ENCODE measurements at places on chromosomes 16 and 17.

GRCh38 chr17:74637265-74637664 lies 13.7 kb upstream of the CD300E start:
- no peak for DNase-seq

DNA sequence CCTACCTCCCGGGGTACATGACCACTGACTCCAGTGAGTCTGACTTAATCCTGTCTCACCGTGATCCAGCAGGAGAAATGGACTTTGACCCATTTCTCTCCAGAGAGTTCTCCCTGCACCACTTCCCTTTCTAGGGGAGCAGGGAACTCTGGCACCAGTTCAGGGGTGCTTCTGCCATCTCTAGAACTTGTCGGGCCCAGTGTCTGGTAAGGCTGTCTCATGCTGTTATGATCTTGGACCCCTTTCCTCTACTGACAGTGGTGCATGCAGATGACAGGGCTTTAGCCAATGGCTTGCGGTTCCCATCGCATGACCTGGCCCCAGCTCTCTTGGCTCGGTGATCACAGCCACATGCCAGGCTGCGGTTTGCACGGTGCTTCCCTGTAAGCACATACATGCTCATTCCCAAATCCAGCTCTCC lies 62.0 kb downstream of the SLC39A11 start:
- no peak for DNase-seq

DNA sequence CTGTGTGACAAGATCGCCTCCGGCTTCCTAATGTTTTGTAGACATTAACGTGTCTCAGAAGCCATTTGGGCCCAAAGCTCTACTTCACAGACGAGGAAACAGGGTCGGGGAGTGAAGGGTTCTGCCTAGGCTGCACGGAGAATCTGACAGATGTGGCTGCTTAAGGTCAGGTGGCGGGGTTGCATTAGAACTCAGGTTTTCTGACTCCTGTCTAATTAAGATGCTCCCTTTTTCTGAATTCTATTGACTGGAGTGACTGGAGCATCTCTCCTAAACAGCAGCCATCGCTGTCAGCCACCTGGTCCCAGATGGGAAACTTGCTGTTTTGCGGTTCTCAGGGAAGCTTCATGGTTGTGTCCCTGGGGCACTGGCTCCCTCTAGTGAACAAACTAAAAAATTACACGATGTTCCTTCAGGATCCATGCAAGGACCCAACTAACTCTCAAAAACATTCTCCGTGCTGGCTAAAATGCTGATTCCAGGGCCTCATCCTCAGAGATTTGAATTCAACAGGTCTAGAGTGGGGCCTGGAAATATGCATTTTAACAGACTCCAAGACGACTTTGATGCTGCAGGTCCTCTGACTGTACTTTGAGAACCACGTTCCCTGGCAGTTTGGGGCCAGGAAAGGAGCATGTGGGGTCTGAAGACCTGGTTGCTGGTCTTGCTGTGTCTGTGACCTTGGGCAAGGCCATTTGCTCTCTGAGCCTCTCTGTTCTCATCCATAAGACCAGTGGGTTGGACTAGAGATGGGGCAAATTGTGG lies 117.4 kb downstream of the IRF8 start:
- DNase-seq, result no peak

DNA sequence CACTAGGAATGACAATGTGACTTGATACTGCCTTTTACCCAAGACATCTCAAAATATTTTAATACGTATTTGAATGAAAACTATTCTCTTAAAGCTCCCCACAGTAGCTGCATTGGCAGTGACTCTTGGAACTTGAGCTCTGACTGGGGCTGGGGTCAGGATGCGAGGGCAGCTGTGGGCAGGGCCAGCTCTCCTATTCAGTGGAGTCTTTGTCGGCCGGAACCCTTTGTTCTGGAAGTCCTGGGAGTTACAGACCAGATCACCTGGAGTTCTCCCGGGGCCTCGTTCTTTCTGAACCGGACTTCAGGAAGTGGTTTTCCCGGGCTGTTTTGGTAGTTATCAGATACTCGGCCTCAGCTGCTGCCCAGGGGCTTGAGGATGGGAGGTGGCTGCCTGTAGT lies 84.9 kb downstream of the NPIPB11 start:
- DNase-seq, result no peak

DNA sequence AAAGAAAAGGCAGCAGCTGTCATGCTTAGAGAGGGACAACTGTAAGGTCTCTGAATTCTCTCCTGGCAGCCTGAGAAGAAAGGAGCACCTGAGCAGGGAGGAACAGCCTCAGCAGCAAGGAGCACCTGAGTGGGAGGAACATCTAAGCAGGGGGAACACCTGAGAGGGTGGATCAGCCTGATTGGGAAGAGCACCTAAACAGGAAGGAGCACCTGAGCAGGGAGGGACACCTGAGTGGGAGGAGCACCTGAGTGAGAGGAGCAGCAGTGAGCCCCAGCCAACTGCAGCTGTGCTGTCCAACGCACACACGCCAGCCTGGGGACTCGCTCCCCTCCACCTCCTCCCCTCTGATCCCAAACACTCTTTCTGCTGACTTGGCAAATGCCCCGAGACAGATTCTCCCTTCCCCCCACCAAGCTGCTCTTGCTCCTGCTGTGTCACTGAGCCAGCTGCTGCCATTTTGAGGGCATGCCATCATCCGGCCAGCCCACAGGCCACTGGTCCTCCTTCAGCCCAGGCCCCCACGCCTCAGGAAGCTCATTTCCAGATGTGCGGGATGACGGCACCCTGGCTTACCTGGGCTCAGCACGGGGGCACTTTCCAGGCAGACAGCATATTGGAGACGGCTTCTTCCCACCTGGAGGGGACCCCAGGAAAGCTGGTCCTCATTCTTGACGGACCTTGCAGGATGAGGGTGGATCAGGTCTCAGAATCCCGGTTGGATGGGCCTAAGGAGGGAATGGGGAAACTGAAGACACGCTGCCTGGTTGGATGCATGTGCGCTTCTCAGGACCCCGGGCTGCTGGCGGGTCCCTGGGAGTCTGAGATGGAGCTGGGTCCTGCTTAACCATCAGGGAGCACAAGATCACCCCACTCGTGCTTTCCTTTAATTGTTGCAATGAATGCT lies 57.7 kb upstream of the RBFOX3 start:
- DNase-seq, result no peak

- DNase-seq, result no peak
Observed at GRCh38 chr17:5922476-5922875, 147.7 kb upstream of the WSCD1 start.

DNA sequence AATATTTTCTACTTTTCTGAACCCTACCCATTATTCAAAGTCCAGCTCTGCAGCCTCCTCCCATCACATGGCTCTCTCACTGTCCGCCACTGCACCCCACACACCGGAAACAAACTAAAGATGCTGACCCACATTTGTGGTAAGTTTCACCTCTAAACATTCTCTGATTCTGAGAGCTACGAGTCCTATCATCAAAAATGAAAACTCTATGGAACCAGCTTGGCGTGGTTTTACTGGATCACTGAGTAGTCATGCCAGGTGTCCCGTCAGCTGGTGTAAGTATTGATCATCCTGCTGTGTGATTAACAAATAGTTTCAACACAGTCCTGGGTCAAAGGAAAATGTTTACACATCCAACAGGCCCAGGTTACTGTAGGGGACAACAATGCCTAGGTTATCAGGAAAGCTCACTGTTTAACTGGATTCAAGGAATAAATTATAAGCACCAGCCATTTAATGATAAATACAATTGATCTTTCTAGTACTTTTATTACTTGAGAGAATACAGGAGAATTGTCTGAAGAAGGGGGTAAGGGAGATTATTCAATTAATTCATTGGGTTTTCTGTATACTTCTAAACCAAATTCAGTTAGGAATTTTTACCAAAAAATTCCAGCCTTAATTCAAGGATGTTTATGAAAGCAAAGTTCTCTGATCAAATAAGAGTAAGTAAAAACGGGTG lies 33.9 kb downstream of the CYTH1 start:
- no peak for DNase-seq

DNA sequence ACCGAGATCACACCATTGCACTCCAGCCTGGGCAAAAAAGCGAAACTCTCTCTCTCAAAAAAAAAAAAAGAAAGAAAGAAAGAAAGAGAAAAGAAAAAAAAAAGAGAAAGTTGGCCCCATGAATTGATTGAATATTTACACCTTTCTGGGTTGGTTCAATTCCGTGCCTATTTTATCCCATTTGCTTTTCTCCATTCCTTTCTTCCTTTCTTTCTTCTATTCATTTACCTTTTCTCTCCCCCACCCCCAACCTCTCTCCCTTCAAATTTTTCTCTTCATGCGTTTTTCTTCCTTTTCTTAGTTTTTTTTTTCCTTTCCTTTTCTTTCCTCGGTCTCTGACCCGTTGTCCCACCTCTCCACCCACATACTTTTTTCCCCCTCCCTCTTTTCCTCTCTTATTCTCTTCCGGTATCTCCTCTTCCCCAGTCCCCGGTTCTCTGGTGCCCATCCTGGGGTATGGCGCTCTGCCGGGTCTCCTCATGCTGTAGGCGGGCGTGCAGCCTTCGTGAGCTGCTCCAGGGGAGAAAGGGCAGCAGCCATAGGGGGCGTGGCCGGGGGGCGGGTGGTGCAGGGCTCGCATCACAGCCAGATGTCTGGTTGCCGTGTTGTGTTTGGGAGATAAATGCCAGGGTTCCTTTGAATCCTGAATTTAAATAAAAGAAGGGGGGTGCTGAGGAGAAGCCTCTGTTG lies 5.3 kb upstream of the COL1A1 start:
- no peak for DNase-seq

GRCh38 chr17:78387977-78388941 lies 9.8 kb downstream of the PGS1 start:
- no peak for DNase-seq

DNA sequence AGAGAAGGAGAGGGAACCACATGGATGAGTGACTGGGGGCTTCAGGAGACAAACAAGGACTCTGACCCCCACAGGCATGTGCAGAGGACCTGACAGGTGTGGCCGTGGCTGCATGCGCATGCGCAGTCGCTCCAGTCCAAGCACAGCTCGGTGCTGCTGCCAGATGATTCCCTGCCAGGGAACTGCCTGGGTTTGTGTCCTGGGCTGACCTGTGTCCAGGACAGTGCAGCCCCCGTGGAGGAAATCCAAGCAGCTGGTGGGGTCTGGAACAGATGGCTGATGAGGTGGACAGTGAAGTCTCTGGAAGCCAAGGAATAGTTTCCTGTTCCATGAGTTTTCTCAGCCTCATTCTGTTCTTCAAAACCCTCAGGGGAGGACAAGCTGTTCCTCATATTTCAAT lies 27.3 kb downstream of the LASP1 start:
- DNase-seq, result no peak

- peak; percentile 63 for DNase-seq
Observed at GRCh38 chr17:57463103-57463885, 207.0 kb downstream of the MSI2 start.

- DNase-seq, result no peak
Observed at GRCh38 chr16:62478903-62479458, 442.7 kb upstream of the CDH8 start.

DNA sequence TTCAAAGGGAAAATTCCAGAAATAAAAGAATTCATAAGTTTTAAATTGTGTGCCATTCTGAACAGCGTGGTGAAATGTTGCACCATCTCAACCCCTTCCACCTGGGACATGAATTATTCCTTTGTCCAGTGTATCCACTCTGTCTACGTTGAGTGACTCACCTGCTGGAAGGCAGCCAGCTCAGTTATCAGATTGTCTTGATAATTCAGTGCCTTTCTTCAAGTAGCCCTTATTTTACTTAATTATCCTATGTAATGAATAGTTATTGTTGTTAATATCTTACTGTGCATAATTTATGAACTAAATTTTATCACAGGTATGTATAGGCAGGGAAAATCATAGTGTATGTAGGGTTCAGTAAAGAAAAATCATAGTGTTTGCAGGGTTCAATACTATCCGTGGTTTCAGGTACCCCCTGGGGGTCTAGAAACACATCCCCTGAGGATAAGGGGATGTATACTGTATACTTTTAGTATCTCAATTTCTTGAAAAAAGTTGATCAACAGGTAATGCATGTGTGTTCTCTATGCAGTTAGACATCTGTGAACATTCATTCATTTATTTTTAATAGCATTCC lies 7.7 kb upstream of the PCTP start:
- no peak for DNase-seq

GRCh38 chr17:2444382-2444781 lies 43.5 kb upstream of the MNT start:
- no peak for DNase-seq

- no peak for DNase-seq
Observed at GRCh38 chr17:46151762-46152161, 41.5 kb downstream of the KANSL1 start.

DNA sequence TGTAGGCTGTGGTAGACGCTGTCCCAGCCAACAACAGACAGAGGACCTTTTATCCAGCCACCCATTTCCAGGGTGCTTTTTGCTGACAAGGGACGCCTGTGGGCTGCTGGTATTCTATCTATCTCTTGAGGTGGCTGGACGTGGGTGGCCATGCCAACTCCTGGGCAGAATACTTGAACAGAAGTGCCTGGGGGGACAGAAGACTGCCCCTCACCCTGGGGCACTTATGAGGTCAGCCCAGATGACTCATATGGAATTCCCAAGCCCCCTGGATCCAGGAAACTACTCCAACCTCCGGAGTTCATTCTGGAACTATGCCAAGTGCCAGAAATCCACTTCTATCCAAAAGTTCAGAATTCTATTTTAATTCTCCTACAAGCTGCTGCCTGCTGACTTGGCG lies 61.3 kb downstream of the CDRT4 start:
- DNase-seq, result no peak

- no peak for DNase-seq
Observed at GRCh38 chr16:65548470-65548869, 426.6 kb upstream of the CDH11 start.

GRCh38 chr16:85002608-85003007 lies 8.7 kb downstream of the ZDHHC7 start:
- no peak for DNase-seq

DNA sequence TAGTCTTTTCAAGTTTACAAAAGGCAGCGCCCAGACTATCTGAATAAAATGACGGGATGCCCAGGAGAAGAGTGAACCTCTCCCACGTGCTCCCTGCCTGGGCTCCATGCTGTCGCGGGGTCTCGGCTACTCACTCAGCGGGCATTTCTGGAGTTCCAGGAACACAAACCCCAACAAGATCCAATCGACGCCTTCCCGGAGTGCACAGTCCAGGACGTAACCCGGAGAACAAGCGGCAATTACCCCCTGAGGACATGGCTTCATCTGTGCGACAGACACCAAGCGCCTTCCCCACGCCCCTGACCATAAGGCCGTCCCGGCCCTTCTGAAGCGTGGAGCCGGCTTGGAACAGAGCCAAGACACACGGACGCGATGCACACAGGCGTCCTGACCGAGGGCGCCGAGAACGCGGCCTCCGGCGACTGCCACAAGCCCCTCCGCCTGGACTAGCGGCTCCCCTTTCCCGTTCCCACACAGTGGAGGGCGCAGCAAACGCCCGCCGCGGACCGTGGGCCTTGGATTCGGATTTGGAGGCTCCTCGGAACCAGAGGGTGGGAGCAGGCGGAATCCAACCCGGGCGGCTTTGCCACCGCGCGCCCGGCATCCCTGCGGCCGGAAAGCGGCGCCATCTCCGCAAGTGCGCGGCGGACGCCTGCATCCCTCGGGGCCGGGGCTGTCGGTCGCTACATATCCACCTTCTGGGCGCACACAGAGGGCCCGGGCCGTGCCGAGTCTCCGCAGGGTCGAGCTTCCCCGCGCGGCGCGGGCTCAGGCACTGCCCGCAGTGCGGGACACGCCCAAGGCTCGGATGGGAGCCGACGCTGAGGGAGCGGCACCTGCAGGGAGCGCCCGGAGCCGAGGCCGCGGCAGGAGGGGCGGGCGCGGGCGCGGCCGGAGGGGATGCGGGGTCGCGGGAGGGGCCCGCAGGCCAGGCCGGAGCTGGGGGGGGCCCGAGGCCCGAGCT lies 725 bp downstream of the ABCA3 start:
- no peak for DNase-seq
